ENCODE measurements at places on chromosomes 3 and 15.

- no peak for DNase-seq
Measured at GRCh38 chr15:32872621-32873283, 154.9 kb downstream of the GREM1 start.

GRCh38 chr15:43215961-43216360 lies 4.9 kb downstream of the EPB42 start:
- DNase-seq = no peak

DNA sequence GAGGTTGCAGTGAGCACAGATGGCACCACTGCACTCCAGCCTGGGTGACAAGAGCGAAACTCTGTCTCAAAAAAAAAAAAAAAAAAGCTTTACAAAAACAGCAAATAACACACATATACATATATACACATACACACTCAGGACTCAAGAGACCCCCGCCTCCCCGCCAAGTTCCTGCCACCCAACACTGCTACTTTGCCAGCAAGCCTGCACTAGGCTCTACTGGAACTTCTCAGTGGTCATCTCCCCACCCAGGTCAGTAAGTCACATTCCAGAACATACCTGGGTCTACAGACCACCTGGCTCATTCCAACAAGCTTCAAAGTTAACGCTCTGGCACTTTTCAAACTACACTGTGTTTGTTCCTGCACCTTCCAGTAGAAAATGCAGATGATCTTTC lies 62.3 kb downstream of the SENP2 start:
- DNase-seq = no peak

DNA sequence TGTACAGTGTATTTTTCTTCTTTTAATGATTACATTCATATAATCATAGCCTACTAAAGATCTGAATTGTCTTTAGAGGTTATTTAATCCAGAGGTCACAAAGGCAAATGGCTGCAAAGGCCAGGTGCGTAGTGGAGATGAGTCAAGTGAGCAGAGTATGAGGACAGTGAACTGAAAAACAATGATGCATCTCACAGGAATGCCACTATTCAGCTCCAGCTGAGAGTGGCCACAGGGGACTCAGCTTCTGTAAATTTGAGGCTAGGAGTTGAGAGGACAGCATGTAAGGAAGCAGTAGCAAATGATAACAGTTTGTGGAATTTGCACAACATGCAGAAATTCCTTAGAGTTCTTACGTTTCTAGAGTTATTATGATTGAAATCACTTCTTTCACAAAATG lies 50.4 kb downstream of the COL6A5 start:
- DNase-seq = peak; percentile 78

DNA sequence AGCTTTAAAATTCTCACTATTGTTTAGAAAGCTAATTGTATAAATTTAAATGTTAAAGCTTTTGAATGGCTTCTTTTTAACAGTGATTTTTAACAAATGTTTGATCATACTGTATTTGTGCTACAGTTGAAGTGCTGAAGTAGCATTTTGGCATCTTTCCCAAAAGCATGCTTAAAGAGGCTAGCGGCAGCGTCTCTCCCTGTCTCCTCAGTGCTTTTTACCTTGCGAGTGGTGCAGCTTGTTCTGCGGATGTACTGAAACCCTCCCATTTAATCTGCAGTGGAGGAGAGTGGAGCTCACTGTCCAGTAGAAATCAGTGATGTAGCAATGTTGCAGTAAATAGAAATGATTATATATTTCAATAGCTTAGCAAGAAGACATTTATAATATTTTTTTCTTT lies 43.7 kb downstream of the LRRC49 start:
- no peak for DNase-seq

DNA sequence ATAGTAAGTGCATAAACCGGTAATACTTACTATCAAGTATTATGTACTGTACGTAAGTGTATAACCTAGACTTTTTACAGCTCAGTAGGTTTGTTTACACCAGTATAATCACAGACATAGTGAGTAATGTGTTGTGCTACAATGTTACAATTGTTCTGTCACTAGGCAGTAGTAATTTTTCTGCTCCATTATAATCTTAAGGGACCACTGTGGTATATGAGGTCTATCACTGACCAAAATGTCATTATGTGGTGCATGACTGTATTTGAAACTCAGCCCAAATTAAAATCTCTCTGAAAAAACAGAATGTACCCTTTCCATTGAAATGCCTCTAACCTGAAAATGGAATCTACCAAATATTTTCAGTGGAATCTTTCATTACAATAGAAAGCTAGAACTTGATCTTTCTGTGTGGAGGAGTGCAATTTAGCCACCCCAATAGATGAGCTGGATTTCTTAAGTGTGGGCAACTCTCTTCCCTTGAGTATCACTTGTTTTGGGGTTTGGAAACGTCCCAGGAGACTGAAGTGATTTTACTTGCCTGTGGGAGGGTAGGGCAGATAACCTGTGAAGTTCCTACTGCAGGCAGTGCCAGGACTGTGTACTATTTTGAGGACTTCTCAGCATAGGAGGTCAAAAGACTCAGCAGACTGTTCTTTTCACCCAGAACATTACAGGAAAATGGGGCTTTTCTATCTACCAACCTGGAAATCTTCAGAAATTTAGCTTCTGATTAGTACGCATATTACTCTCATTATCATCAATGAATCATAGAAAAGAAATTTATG lies 50.9 kb downstream of the FAM98B start:
- DNase-seq = no peak

DNA sequence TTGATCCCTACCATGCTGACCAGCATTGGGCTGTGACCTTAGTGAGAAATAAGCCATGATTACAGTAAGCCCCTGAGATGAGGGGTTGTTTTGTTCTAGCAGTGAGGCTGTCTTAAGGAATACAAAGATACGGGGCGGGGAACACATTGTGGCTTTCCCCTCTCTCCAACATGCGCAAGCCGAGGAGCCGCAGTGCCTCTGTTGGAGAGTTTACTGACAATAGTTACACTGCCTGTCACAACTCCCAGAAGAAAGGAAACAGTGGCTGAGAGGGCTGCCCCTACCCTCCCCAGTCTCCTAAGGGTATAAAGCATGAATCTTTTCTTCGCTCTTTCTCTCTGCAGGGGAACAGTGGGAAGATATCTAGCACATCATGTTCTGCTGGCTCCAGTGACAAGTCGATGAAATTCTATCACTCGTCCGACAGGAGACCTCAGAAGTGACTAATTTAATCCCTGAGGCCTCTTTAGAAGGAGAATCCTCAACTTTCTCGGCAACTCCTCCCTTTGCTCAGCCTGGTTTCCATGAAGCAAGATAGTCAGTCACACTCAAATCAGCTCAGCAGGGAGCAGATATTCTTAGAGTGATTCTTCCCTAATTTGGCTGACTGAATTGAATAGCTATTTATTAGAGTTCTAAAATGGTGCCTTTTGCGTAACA lies 409.0 kb upstream of the PROK2 start:
- DNase-seq = no peak

- DNase-seq = no peak
Measured at GRCh38 chr3:167969548-167969947, 126.2 kb downstream of the GOLIM4 start.

- DNase-seq = no peak
Measured at GRCh38 chr3:142609136-142609535, 12.9 kb downstream of the PLS1 start.

DNA sequence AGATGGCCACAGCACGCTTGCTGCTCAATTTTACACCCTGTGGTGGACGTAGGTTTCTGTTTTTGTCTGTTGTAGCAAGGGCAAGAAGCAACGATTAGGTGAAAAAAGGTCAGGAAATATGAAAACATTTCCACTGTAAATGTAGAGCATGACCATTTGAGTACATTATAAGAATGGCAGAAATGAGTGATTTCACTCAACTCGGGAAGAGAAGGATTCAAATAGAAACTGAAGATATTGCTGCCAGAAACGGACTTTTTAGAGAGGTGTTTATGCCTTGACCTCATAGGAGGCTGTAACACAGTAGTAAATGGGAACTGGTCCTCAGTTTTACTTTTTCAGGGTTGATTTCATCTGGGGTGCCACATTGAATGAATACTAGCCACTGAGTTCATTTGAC lies 33.1 kb upstream of the GASK1A start:
- DNase-seq = no peak

- no peak for DNase-seq
Measured at GRCh38 chr3:52144034-52144795, 10.0 kb downstream of the POC1A start.

- DNase-seq = no peak
Measured at GRCh38 chr3:73273341-73273740, 211.9 kb downstream of the EBLN2 start.

All from brain pericyte (primary cell).